Fibroblast of upper back skin (primary cell): ENCODE measurements at places on chromosomes 6 and 20.

GRCh38 chr20:50304501-50304856, 113.8 kb downstream of the CEBPB start:
- DNase-seq, result peak; percentile 96

DNA sequence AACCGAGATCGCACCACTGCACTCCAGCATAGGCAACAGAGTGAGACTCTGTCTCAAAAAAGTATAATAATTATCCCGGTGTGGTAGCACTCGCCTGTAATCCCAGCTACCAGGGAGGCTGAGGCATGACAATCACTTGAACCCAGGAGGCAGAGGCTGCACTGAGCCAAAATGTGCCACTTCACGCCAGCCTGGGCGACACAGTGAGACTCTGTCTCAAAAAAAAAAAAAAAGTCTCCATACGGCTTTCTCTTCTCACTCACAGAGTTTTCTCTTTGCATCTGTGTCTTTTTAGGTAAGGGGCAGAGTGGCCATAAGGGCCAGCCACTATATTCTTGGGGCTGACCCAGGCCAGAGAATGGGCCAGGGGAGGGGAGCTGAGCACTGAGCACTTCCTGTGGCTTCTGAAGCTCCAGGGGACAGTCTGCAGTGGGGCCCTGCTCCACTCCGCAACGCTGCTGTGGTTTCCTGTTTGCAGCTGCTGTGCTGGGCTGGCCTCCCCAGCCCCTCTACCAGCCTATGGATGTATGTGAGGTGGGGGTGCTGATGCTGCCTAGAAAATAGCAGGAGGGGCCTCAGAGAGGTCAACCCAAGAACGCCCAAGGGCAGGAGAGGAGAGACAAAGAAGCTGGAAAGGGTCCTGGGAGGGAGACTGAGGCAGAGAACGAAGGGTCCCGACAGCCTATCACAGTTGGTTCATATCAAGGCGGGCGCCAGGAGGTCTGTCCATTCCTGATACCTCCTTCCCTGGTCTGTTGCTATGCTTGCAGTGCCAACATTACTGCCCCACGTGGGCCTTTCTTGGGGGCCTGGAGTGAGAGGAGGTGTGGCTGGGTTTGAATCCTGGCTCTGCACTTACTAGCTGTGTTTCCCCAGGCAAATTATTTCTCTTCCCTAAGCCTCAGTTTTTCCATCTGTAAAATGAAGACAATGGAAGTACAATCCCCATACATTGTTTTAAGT, 16.0 kb downstream of the SLA2 start:
- DNase-seq, result peak; percentile 21

DNA sequence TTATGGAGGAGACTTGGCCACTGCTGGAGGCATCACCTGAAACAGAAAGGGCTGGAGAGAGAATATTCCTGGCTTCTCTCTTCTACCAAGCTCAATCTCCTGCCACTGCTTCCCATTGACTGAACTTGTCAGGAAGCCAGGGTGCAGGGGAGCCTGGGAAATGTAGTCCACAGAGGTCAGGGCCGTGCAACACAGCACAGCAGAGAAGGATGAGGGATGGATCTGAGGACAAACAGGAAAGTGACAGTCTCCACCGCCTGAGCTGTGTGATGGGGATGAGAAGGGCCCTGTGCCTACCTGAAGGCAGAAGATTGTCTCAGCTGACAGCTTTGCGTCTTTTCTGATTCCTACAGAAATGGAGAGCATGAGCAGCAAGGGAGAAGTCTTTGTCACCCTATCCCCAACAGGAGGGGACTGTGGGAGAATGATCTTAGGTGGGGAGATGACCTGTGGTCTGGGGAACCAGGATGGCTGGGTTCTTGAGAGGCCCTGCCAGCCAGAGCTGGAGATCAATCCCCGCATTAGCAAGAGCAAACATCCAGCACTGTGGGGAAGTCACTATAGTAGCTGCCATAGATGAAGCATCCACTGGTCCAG, 114.2 kb downstream of the SNX5 start:
- DNase-seq, result no peak

DNA sequence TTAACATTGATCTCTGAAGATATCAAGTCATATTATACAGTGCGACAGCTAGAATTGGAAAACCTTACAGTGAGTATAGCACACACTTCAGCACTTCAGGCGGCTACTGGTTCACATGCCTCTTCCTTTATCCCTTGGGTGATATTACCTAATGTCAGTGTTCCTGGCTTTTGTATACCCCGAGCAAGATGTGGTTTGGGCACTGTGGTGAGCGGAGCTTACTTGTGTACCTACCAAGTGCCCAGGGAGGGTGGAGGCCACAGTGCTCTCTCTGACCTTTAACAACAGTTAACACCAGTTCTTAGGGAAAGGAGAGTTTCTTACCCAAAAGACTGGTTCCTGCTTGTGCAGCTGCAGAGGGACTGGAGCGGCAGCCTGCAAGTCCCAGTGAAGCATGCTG, 64.4 kb downstream of the PTPN1 start:
- DNase-seq, result no peak

DNA sequence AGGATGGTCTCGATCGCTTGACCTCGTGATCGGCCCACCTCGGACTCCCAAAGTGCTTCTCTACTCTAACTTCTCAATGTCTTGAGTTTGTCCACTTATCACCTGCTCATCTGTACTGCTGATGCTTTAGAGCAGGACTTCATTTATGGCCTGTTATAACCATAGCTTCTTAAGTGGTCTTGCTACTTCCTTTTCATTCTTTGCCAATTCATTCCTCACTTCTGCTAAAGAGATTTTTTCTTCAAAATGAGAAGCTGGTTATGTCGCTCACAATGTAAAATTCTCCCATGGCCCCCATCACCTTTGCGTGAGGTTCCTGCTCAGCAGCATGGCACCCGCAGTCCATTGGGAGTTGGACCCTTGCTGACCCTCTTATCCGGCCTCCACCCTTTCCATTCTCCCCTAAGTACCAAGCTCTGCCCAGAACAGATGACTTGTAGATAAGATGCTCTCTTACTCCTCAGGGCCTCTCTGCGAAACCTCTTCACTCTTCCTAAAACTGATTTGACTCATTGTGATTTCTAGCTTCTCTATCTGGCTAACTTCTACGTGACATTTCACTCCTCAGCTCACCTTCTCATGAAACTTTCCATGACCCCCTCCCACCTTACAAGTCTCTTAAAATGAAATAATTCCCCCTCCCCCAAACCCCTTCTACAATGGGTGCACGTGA, 13.9 kb upstream of the CD164 start:
- no peak for DNase-seq

DNA sequence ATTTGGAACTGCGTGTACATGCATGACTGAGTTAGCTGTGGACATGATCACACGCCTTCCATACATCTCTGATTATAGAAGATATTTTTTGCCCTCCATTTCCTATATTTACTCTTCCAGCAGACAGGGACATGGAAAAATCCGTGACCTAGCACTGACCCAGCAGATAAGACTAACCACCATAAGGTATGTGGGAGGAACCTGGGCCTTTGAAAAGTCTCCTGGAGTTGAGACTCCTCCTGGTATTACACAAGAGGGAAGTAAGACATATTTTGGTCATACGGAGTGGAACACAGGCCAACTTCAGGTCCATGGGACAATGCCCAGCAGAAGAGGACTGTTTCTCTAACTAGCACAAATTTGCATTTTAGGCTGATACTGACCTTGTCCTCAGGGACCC, 13.7 kb upstream of the SIRPB1 start:
- DNase-seq, result no peak

DNA sequence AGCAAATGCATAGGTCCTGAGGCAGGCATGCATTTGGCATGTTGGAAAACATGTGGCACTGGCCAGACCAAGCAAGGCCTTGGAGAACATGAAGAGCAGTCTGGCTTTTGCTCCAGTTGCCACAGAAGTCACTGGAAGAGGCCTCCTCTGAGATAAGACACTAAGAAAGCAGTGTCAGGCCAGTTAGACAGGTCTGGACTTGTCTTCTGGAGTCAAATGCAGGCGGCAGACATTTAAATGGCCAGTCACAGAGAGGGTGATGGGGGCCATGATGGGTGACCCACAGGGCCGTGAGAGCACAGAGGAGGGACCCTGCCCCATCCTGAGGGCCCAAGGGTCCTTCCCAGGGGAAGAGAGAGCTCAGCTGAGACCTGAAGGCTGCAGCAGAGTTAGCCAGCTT, 26.7 kb upstream of the ADA start:
- no peak for DNase-seq

DNA sequence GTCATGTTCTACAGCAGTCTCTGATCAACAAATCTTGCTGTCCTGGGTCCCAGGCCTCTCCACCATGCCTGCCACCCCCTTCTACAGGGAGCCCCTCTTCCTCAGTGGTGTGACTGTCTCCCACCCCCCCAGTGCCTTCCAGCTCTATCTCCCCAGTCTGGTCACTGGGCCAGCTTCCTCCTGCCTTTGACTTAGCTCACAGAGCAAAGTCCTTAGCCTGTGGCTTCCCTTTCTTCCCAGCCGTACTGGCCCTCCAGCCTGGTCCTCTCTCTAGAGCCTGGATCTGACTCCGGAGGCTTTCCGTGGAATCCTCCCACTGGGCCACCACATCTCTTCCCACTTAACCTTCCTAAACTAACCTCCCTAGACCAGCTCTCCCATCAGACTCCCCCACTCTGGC, 17.0 kb downstream of the MAPK13 start:
- DNase-seq, result no peak

DNA sequence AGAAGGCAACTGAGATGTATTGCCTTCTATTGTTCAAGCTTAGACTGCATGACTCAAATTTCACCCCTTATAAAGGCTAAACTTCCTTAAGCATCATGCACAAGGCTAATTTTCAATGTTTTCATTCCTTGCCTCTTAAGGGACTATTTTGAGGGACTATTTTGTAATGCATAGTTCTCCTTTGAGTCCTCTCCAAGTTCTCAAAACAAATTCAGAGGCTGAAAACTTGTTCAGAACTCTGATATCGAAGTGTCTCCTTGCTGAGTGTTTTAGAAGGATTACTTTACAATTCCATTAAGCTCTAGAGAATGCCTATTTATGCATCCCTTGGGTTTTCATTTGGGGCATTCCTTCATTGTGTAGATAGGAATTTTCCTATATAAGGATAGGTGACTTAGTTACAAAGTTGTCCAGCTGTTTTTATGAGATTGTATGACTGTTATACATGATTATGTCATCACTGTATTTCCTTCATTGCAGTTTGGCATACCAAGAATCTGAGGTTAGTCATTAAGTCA, 41.7 kb downstream of the COL19A1 start:
- DNase-seq, result peak; percentile 63

DNA sequence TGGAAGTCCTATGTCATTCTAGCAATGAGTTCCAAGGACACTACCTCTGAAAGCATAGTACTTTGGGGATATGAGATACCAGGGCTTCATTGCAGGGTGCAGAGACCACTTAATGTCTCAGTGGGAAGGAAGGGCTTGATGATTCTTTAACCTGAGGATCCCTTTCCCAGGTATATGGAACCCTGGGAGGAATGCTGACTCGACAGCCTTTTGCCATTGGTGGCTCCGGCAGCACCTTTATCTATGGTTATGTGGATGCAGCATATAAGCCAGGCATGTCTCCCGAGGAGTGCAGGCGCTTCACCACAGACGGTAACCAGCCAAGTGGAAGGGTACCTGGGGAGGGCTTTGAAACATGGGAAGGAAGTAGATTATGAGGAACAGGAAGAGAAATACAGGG, 4.2 kb downstream of the PSMB9 start:
- no peak for DNase-seq

DNA sequence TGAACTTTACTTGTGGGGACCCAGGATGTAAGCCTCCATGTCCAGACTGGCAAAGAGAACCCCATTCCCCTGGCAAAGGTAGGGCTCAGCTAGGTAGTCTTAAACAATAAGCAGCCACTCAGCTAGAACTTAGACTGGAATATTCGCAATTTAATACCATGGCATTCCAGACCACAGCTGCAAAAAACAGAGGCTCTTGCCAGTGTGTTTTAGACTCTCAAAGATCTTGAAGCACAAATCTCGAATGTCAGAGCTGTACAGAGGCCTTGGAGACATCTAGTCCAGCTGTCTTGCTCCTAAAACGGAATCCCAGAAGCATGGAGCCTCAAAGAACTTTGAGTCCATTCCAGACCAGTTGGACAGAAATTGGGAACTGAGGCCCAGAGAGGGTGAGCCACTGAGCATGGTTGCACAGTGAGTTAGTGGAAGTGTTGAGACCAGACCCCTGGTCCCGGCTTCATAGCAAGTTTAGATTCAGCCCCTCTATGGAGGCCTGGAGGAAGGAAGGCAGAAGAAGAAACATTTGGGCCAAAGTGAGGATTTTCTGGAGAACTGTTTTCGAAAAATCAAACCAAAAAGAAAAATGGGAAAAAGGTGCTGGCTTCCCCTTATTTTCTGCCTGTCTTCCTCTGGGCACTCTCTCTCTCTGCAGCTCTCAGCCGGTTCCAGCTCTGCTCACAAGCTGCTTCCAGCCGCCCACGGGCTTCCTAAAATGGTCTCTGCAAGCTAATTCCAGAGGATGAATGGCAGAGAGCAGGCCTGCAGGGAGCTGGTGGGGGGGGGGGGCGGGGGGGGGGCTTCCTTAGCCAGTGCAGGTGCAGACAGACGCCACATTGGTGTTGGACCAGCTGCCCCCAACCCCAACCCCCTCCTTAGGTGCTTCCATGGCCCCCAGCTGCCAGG, 32.4 kb downstream of the AAR2 start:
- no peak for DNase-seq

- no peak for DNase-seq
Measured at GRCh38 chr6:71289039-71289801, 609 bp downstream of the OGFRL1 start.

- DNase-seq, result peak; percentile 97
Measured at GRCh38 chr6:56524891-56525703, 117.6 kb downstream of the DST start.

DNA sequence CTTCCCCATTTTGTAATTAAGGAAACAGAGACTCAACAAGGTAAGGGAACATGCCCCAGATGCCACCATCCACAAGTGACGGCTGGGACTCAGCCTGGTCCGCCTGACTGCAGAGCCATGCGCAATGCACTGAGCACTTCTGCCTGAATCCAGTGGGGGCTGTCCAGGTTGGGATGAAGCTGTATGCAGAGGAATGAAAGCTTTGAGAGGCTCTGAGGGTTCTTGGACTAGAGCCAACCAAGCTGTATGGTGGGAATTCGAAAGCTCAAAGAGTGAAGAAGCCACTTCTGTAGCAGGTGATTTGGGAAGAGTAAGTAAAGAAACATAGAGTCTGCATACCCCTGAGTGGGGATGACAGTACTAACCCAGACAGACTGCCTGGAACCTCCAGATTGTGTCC, 127.6 kb upstream of the AKAP12 start:
- no peak for DNase-seq

GRCh38 chr6:163710532-163711470, 296.3 kb downstream of the QKI start:
- DNase-seq, result no peak

DNA sequence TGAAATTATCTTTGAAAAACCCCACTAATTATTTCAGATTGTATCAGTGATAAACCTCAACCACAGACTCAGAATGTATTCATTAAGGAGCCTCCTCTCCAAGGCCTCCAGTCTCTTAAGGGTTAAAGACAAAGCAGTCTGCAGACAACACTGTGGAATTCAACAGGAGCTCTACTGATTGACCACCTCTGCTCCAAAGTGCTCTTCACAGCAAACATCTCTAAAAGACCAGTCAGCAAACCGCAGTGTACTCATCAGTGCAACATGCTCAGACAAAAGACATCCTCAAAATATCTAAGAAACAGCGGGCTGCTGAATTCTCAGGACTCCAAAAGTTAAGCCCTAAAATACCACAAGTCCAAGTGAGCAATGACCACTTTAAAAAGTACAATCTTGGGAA, 42.0 kb downstream of the UQCC1 start:
- peak; percentile 90 for DNase-seq

- DNase-seq, result no peak
Measured at GRCh38 chr6:106847116-106847515, 127.4 kb downstream of the CD24 start.

- no peak for DNase-seq
Measured at GRCh38 chr6:63806573-63806913, 170.9 kb downstream of the PHF3 start.

GRCh38 chr20:25030649-25031207, 27.2 kb downstream of the ACSS1 start:
- DNase-seq, result no peak
